Suprapubic skin (tissue), 4 donors: ENCODE measurements at places on chromosomes 13 and 19. TPM values are rescaled to one million over a fixed set of nuclear protein-coding genes. Genes with fewer than 3 reads are reported as not detected.

DNA sequence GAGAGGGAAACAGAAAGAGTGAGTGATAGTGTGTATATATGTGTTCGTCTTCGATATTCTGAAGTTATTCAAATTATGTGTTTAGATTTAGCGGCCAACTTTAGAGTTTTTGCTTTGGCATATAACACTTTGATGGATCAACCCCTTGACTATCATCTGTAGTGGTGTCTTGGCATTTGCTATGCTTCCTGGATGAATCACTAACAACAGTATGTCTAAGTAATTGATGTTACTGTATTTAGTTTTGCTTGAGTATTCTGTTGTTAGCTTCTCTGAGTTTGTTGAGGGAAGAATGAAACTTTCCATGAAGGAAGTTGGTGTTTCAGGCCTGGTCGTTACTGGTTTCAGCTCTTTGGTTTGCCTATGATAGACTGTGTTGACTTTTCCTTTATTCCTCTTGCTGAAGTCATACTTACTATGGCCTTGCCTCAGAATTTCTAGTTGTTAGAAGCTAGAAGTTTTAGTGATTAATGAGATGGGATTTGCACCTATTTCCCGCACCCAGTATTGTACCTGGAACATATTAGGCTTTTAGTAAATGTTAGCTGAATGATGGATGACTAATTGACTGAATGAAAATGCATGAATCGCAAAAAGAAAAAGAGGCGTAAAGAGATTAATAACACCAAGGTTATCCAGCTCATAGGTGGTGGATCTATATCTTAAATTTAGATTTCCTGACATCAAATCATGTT, 20.7 kb downstream of the NDFIP2 start:
- H3K36me3 ChIP-seq: no peaks in the 10 kb centered on the region
- H3K4me1 ChIP-seq: peaks cover 37% of the 10 kb centered on the region
- H3K4me3 ChIP-seq: no peak overlapping the region

- H3K4me1 ChIP-seq: peaks cover 8% of the 10 kb centered on the region
- DNase-seq: no peak
- no peaks in the 10 kb centered on the region for H3K36me3 ChIP-seq
Observed at GRCh38 chr19:46082728-46083050, 41.8 kb downstream of the IGFL3 start.

- peaks cover 16% of the 10 kb centered on the region for H3K27me3 ChIP-seq
- peaks cover 7% of the 10 kb centered on the region for H3K4me1 ChIP-seq
- no peak for DNase-seq
- H3K27ac ChIP-seq: no peak overlapping the region
- no peaks in the 10 kb centered on the region for H3K36me3 ChIP-seq
- H3K4me3 ChIP-seq: no peak overlapping the region
Observed at GRCh38 chr19:29760752-29761502, 45.9 kb upstream of the C19orf12 start.

- no peak for DNase-seq
- peaks cover 8% of the 10 kb centered on the region for H3K4me1 ChIP-seq
- H3K27ac ChIP-seq: no peak overlapping the region
- H3K36me3 ChIP-seq: no peaks in the 10 kb centered on the region
- no peak overlapping the region for H3K4me3 ChIP-seq
Observed at GRCh38 chr19:29505097-29505824, 20.5 kb upstream of the VSTM2B start.

The ZNF442 gene
- total RNA-seq: 3.9 TPM

The CPB2 gene
- 0.38 TPM for total RNA-seq
